ENCODE measurements at places on chromosomes 16 and 17.

- DNase-seq: no peak
These were observed 6.0 kb downstream of the HSDL1 start for GRCh38 chr16:84138824-84139627.

DNA sequence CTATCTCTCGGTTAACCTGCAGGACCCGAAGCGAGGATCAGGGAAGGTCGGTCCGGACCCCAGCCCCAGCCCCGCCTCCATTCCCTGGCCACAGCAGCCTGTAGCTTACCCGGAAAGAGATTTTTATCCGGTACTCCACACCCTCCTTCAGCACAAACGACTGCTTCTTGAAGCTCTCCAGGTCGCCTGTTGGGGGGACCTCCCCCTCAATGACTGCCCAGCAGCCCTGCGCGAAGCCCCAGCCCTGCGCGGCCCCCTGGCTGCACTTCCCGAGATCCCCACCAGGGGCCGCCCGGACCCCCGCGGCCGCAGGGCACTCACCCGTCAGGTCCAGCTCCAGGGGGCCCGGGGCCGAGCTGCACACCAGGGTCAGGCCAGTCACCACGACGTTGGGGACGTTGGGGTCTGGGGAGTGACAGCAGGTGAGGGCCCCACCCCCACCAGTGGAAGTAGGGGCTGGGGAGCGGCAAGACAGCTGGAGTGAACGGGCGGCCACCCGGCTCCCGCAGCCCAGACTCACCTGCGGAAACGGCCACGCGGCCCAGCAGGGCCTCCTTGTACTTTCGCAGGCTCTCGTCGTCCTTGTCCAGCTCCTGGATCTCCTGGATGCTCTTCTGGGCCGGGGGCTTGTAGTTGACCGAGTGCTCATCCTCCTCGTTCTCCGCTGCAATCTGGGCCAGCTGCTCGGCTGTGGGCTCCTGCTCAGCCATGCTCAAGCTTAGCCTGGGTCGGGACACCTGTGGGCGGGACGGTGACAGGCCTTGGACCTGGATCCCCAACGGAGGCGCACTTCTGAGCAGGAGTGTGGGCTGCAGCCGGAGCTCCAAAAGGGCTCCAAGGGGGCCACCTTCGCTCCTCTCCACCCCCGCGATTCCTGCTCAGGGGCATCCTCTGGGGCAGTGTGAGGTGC, 1.7 kb downstream of the ARHGDIA start:
- DNase-seq: no peak

DNA sequence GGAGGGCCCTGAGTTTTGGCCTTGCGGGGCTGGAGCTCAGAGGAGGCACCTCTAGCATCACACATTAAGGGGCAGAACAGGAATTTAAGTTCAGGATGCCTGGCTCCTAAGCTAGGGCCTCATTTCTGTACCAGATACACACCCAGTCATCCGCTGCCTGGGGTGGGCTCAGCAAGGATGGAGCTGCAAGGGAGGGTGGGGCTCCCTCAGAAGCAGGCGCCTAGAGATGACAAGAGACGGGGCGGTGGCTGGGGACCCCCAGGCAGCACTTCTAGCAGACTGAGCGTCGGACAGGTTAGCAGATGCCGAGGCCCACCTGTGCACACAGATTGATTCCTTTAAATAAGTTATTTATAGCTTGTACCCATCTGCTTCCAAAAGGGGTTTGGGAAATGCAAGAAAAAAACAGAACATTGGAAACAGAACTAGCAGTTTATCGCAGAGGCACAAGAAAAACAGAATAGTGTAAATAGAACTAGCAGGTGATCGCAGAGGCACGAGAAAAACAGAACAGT, 47.6 kb upstream of the CBFA2T3 start:
- no peak for DNase-seq

DNA sequence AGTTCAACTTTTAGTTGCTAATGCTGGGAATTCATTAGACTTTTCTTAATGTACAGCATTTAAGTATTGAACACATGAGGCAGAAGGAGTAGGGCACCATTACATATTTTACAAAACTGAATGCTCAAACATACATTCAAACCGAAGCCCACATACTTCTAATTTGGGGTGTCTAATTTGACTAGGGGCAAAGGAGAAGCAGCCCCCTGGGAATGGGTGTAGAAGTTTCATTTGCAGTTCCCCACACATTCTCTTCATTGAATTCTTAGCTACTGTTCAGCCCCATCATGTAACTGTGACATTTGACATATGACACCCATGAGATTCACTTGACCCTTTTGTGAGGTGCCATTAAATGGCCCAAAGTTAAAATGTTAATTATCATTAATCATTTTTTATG, 16.4 kb downstream of the IRX6 start:
- DNase-seq: no peak

- DNase-seq: no peak
These were observed 490.7 kb downstream of the TOX3 start for GRCh38 chr16:52056259-52056658.

DNA sequence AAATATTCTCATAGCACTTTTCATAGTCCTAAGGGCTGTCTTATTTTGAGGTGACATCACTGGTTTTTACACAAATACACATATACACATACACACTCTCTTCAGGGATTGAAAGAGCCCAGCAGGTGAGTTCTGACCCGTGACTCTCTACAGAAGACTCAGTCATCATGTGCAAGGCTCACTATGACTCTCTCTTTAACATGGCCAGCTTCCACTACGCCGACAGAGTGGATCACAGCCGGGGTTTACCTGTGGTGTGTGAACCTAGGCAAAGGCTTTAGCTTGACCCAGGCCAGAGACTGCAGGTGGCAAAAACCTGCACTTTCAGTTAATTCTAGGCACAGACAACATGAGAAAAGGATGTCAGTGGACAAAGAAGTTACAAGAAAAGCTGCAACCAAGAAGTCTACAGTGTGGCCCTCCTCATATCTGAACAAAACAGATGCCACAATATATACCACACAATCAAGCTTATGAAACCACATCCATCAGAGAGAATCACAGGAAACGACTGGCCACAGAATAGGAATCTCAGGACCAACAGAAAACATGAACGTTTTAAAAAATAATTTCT, 56.5 kb downstream of the CYTH1 start:
- no peak for DNase-seq

DNA sequence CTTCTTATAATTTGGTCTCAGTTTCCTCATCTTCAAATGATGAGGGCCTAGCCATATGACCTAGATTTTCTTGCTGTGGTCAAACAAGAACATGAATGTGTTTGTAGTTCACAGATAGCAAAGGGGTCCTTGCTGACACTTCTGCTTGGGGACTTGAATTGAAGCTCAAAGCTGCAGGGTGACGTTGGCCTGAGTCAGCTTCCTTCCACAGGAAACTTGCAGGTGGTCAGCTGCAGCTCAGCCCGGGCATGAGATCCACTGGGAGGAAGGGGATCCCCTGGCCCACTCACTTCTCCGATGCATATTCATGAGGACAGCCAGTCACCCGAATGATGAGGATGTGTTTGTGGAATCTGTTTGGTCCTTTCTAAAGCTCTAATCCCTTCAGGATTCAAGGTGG, 42.6 kb upstream of the AXIN2 start:
- no peak for DNase-seq

DNA sequence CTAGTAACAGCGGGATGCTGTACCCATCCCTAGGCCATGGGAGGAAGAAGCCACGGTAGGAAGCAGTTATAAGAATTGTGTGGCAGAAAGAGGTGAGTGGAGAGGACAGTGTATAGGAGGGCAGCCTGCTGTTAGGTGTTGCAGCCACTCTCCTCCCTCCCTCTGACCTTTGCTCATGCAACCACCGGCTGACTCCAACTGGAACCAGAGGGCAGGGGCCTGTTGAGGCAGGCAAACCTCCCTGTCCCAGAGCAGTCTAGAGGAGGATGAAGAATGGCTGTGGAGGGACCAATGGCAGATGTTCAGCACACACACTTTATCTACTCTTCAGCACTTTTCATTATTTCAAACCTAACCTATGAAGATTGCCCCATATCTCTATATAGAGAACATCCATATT, 2.2 kb downstream of the TXNL4B start:
- DNase-seq: no peak

DNA sequence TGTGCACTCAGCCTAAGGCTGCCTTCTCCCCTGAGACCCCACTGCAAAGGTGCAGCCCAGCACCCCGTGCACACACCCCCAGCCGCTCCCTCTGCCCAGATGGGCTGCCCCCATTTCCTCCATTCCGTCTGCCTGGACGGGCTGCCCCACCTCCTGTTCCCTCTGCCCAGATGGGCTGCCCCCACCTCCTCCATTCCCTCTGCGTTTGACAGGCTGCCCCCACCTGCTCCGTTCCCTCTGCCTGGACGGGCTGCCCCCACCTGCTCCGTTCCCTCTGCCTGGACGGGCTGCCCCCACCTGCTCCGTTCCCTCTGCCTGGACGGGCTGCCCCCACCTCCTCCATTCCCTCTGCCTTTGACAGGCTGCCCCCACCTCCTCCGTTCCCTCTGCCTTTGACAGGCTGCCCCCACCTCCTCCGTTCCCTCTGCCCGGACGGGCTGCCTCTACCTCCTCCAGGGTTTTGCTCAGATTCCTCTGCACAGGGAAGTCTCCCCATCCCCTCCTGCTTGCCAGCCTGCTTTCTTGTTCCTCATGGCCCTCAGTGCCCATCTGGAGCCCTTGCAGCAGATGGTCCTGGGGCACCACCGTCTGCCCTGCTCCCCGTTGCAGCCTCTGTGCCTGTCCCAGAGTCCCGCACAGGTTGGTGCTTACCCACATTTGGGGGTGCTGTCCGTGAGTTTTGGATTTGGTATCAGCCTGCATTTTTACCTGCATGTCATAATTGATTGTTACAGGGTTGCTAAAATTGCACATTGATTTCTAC, 23.4 kb upstream of the IL17C start:
- DNase-seq: no peak

GRCh38 chr17:78999947-79000395, 9.6 kb downstream of the CANT1 start:
- DNase-seq: no peak

GRCh38 chr16:55737966-55738365, 82.2 kb downstream of the SLC6A2 start:
- no peak for DNase-seq

- peak; percentile 53 for DNase-seq
These were observed 78.1 kb downstream of the SKAP1 start for GRCh38 chr17:48351911-48352332.

DNA sequence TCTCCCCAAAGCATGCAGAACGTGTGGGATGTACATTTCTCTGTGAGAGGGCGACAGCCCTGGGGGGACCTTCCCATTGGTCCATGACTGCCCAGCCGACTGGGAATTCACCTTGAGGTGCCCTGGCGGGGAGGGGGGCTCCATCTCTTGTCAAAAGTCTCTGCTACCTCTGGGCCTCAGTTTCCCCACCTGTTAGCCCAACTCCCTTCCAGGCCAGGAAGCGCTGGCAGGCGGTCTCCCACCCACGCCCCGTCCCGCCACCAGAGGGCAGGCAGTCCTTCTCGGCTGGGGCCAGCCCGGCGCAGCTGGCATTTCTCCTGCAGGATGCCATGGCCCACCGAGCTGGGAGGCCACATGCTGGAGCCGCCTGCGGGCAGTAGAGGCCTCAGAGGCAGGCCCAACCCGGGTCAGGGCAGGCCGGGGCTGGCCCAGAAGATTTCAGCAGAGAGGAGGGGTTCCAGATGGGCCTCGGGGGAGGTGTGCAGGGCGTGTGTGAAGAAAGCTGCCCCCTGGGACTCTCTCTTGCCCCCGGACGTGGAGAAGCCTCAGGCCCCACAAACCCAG, 16.6 kb downstream of the CD7 start:
- DNase-seq: peak; percentile 70

DNA sequence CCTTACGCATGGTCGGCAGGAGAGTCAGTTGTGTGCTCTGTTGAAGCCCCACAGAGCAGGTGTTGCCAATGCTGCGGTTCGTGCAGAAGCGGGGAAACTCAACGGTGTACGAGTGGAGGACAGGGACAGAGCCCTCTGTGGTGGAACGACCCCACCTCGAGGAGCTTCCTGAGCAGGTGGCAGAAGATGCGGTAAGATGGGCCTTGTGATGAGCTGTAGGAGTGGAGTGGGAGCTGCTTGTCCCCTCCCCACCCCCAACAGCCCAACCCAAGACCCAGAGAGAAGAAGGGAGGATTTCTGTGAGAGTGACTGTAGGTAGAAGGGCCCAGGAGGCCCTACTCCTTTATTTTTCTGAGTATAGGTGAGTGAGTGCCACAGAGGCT, 4.9 kb downstream of the CDK5RAP3 start:
- DNase-seq: no peak

- peak; percentile 86 for DNase-seq
These were observed 36.6 kb upstream of the RGS9 start for GRCh38 chr17:65100316-65101140.

- DNase-seq: no peak
These were observed 1.8 kb downstream of the KCNJ16 start for GRCh38 chr17:70076831-70077230.

GRCh38 chr16:10708969-10709368, 14.2 kb upstream of the TEKT5 start:
- no peak for DNase-seq

GRCh38 chr16:83231729-83232128, 576.0 kb upstream of the HSBP1 start:
- no peak for DNase-seq

DNA sequence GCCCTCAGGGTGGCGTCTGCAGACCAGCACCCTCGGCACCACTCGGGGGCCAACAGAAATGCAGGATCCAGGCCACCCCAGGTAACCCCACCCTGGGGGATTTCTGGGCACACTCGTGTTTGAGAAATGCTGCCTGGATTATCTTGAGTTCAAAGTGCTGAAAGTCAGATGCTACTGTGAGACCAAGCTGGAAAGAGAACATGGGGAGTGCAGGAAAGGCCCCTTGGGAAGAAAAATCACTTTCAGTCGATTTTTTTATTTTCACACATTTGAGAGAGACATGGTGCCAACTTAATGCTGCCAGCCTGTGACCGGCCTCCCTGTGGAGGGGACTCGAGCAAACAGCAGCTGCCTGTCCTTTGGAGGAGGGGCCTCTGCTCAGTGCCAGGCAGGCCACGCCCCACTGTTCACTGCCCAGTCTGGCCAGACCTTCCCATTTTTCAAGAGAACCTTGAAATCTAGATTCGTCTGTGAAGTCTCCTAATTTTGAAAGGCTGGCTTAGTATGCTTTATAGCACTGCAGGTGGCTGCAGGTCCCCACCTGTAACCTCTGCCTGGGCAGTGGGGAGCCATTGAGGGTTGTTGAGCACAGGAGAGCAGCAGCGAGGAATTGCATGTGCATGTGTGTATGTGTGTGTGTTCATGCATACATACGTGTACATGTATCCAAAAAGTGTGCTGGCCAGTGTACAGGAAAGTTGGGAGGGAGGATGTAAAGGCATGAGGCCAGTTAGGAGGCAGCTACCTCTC, 70.7 kb upstream of the PLCG2 start:
- DNase-seq: no peak

DNA sequence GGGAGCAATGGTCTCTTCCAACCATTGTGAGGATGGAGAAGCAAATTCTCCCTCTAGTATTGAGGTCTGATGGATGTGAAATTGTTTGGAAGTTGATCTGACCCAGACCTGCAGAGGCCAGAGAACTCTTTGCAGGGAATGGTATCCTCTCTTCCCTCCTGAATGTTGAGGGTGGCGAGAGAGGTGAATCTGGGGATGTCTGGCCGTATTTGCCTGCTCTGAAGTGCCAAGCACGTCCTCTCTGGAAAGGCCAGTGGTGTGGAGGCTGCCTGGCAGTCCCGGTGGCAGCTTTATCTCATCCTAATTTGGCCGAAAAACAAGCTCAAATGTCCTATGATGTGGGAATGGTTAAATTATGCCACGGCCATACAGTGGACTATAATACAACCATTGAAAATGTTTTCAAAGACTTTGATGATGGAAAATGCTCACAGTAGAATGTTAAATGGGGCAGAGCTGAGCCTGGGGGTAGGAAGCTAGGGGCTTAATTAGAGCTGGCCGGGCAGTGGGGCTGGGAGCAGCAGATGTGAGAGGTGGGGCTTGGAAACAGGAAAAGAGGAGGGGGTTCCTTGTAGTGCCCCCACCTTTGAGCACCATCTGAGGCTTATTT, 30.8 kb downstream of the WSCD1 start:
- no peak for DNase-seq
